ENCODE measurements at places on chromosomes 5 and 9.
A peak's percentile ranks its signal among the peaks of the same experiment; 100 is the strongest.

DNA sequence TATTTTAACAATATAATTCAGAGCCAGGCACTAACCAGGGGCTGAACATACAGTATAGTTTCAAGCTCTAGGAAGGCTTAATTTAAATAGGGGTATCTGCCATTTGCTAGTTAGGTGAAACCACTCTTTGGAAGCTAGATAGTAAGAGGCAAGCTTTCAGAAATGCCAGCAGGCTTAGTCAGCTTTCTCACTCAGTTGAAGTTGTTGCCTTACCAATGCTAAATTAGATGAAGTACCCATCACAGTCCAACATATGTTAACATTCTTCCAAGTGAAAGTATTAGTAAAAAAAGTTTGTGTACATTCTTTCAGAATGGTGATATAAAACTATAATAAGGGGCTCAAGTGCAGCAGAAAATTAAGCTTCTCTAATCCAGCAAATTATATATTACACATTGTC, 215.0 kb downstream of the CNTLN start:
- peak; percentile 7 for DNase-seq

GRCh38 chr5:95285409-95285755, 488 bp upstream of the MCTP1 start:
- no peak for DNase-seq

DNA sequence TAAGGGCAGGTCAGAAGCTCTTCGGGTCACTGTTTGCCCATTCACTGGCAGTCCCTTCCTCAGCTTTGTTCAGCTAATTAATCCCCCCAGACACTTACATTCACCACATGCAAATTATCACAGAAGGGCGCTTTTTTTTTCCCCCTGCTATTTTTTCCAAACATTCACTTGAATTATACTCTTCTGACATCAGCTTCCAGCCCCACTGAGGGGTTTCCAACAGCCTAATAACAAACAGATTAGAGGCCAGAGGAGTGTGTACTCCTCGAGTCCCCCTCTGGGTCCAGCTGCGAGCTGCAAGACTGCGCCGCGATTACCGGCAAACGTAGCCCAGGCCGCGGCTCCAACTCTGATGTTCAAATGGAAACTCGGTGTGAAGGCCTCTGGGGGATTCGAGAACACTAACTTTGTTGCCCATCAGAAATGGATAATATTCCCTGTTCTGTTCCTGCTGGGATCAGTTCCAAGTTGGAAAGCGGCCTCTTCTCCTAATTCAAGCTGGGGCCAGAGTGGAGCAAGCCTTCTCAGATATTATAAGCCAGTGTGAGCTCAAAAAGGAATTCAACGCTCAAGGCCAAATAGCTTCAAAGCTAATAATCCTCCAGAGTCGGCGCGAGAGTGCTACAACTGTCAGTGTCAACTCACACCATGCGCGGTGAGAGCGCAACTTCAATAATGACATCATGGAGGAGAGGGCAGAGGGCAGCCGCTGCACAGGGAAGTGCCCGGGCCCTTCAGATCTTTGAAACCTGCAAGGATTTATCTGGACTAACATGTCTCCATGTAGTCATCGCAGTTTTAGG, 560.8 kb downstream of the BNC2 start:
- DNase-seq = no peak

DNA sequence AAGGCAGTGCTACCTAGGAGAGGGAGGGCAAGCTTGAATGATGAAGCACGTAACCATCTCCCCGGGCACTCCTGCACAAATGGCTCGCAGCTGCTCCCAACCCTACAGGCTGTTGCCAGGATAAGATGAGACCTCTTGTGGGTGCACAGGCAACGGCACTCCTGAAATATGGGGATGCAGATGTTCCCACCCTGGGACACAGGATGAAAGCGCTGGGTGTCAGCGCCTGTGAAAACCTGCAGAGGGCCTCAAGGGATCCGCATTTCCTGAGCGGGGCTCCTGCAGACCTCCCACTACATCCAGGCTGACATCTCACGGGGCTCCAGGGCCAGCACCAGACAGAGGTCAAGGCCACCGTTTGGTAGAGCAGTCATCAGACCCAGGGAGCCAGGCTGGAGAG, 60.7 kb downstream of the SMIM23 start:
- DNase-seq = no peak

DNA sequence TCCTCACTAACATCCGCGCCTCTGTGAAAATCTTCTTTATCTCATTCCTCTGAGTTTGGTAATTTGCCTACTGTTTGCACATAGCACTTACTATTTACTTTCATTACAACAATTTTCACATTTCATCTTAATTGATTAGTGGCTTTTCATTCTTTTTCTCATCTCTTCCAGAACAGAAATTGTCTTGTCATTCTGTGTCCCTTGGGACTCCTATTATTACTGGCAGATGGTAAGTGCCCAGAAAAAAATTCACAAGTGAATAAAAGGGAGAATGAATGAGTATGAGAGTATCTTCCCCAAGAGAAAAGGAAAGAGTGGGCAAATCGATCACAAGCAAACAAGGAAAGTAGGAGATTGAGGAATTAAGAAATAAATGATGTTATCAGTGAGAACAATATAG, 876.1 kb downstream of the TLE4 start:
- no peak for DNase-seq

DNA sequence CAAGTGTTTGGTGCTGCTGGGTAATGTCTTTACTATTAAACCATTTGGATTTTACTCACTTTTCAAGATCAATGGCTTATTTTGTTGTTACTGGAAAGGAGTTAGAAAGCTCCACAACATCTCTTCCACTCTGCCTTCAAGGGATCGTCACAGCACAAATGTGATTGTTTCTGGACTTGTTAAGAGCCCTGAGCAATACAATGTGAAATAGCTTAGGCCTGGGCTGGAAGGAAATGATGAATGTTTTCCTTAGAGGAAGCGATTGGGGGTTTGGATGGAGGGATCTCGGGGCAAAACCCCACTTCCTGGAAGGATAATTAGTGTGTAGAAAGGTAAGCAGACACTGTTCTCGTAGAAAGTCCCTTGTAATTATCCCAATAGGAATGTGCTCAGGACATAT, 59.3 kb upstream of the MYO10 start:
- no peak for DNase-seq

DNA sequence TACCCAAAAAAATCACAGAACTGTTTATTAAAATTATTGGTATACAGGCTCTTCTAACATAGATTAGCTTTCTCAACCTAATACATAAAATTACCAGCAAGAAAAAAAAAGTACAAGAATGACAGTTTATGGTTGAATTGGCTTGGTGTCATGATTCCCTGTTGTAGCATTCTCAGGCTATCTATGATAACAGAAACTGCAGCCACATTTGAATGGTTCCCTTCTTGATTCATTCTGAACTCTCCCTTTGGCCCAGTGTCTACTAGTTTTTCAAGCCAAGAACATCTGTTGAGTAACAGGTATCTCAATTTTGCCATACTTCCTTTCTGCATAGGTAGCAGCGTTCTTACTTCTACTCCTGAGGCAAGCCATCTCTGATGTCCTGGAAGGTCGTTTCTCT, 3.0 kb downstream of the SPIN1 start:
- no peak for DNase-seq

DNA sequence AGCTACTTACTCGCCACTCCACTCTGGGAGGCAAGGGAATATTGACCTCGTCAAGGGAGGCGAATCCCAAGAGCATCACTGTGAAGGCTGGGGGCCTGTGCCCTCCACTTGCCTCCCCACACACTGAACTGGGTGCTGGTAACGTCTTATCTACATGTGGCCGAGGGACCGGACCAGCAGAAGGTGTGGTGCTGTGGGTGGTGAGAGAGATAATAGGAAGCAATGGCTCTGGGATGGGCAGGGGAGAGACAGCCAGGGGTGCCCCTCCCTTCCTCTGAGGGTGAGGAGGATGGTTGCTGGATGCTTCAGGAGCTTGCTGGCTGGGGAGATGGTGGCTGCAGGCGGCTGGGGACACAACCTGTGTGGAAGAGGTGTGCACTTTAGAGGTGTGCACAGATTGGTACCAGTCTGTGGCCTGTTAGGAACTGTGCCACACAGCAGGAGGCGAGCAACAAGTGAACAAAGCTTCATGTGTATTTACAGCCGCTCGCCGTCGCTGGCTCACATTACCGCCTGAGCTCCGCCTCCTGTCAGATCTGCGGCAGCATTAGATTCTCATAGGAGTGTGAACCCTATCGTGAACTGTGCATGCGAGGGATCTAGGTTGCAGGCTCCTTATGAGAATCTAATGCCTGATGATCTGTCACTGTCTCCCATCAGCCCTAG, 100.3 kb downstream of the ENTREP1 start:
- DNase-seq = no peak

DNA sequence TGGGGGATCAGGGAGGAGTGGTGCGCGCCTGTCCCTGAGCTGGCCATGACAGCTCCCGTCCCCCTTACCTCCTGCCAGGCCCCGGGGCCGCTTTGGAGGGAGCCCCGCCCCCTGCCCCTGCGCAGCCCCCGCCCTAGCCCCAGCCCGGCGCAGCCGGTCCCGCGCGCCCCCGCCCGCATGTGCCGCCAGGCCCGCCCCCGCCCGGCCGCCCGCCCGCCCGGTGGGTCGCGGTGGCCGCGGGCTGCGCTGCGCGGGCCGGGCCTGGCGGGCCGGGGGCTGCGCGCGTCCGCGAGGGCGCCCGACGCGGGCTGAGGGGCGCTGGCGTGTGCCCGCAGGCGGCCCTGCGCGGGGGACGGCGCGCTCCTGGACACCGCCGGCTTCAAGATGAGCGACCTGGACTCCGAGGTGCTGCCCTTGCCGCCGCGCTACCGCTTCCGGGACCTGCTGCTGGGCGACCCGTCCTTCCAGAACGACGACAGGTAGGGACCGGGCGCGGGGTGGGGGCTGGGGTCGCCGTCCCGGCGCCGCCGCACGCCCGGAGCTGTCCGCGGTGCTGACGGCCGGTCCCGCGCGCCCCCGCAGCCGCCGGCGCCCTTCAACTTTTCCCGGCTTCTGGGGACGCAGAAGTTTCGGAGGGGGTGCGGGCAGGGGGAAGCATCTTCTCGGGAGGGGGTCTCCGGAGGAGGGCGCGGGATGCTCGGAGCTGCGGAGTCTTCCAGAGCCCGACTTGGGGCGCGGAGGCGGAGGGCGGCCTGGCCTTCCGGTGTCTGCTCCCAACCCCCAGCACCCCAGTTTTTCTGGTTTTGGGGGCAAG, 12.5 kb downstream of the KCNT1 start:
- no peak for DNase-seq

DNA sequence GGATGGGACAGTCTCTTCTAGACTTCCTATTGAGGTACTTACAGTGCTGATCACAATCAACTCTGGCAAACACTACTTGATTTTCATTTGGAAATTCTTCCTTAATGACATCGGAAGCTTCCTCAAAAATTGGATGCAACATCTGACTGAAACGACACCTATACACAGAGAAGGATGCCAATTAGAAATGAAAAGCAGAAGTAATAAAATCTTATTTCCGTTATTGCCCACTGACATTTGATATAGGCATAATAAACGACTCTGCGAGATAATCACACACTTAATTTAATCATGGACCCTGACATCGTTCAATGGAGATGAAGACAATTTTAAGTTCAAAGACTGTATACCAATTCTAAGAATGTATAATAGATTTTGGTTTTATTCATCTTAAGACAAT, 46.4 kb downstream of the ERP44 start:
- no peak for DNase-seq

GRCh38 chr9:74379718-74380117, 117.4 kb upstream of the RORB start:
- peak; percentile 71 for DNase-seq

DNA sequence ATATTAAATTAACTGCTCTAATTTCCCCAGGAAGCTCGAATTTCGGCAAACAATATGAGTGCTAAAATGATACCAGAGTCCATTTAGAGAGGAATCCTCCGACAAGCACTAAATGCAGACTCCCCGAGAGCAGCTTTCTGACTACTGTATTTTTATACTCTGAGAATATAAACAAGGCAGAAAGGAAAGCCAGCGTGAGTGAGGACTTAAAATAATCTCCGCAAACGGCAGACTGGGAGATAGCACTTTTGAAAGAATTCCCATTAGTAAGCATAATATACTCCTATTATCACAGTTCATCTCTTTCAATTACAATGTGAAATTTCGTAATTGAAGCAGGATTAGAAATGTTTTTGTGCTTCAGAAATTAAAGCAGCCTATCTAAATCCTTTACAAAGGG, 269.4 kb upstream of the PANK3 start:
- no peak for DNase-seq

GRCh38 chr9:89374176-89374575, 55.9 kb downstream of the SECISBP2 start:
- no peak for DNase-seq

DNA sequence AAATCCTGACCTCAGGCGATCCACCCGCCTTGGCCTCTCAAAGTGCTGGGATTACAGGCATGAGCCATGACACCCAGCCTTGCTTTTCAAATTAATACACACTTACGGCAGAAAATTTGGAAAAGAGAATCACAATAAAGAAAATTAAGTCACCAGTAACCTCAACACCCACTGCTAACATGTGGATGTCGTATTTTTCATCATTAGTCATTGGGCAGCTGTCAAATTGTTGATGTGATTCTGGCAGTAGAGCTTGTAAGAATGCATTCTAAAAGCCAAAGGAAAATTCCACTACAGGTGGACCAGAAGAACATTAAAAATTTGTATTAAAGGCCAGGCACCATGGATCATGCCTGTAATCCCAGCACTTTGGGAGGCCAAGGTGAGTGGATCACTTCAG, 237.3 kb upstream of the TUT7 start:
- DNase-seq = peak; percentile 13

GRCh38 chr5:154793599-154794524, 38.7 kb downstream of the LARP1 start:
- no peak for DNase-seq

DNA sequence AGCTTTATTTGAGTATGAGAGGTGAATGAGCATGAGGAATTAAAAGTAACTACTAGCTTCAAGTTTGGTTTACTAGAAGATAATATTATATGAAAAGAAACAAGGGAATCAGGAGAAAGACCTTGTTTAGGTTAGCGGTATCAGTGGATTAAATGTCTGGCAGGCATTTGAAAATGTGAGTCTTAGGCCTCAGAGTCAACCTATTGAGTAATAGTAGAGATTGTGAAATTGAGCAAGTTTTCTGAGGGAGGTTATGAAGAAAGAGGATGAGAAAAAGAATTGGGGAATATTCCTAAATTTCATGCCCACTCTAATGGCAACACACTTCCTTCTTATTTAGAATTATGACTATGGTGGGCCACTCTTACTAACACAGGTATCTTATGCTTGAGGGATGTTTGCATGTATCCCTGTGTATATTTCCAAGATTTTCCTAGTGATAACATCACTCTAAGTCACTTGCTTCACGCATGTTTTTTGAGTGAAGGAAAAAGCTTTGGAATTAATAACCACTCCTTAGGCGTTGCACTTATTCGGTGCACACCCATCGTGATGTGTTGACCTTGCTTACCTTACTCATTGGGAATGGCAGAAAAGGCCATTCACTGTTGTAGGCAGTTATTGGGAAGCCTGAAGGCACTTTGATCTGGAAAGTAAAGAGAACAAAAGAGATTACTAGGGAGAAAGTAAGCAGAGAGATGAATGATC, 8.2 kb upstream of the ELL2 start:
- DNase-seq = peak; percentile 73

- no peak for DNase-seq
Measured at GRCh38 chr9:117714282-117714681, 10.1 kb downstream of the TLR4 start.

GRCh38 chr5:8905021-8905420, 640.9 kb downstream of the SEMA5A start:
- peak; percentile 78 for DNase-seq

- DNase-seq = no peak
Measured at GRCh38 chr5:90133941-90134340, 275.6 kb downstream of the CETN3 start.

GRCh38 chr9:78557540-78557939, 260.6 kb downstream of the PSAT1 start:
- DNase-seq = no peak

- no peak for DNase-seq
Measured at GRCh38 chr9:79695531-79696175, 123.9 kb downstream of the TLE4 start.

All from bronchial epithelial cell (primary cell).